Astrocyte (in vitro differentiated cells and primary cell): ENCODE measurements at places on chromosomes 3 and 15. TPM values are rescaled to one million over a fixed set of nuclear protein-coding genes. Genes with fewer than 3 reads are reported as not detected.

The SPTBN5 gene
- 5.3 and 6.7 TPM in 2 replicates for total RNA-seq

The MCF2L2 gene
- 0.89 and 1.2 TPM in 2 replicates for total RNA-seq

The NMNAT3 gene
- 1.3 and 2.5 TPM in 2 replicates for total RNA-seq

The CYP1A1 gene
- 0.58 and 0.91 TPM in 2 replicates for total RNA-seq

The CCDC66 gene
- total RNA-seq = 11.2 and 12.8 TPM in 2 replicates

The ENTPD3 gene
- total RNA-seq = 0.53 and 0.75 TPM in 2 replicates

The TEX9 gene
- total RNA-seq = 10.3 and 11.0 TPM in 2 replicates

- H3K27me3 ChIP-seq = no peaks in the 10 kb centered on the region
- no peak overlapping the region for H3K4me3 ChIP-seq
- peak overlapping the region; percentile 20 for H3K27ac ChIP-seq
- no peaks in the 10 kb centered on the region for H3K36me3 ChIP-seq
Observed at GRCh38 chr3:8576841-8577571, 67.6 kb downstream of the SSUH2 start.

- H3K27me3 ChIP-seq = peaks cover 69% of the 10 kb centered on the region
- H3K4me3 ChIP-seq = peak within 1 kb of the TSS; percentile 44
- H3K27ac ChIP-seq = no peak within 1 kb of the TSS
- H3K4me1 ChIP-seq = peaks cover 4% of the 10 kb centered on the region
Observed at GRCh38 chr3:32817558-32818228, at the start of gene TRIM71. Gene TRIM71 (plus strand): TSS chr3:32817997. CDS start chr3:32818081, 84 bp downstream.

DNA sequence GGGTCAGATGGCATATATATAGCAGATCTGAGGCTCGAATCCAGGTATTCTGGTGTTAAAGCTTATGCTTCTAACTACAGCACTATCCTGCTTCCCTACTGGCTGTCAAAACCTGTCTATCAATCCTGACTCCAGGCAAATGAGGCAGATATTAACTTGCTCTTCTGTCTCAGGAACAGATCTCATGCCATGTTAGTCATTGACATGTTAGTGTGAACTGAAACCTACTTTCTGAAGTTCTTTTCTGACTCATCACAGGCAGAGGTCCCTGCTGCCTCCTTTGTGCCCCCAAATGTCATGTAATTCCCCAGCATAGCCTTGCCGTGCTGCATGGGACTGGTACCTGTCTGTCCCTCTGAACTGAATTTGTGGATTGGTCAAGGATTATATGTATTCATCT, 125.0 kb upstream of the SMAD3 start:
- no peaks in the 10 kb centered on the region for H3K36me3 ChIP-seq
- no peak overlapping the region for H3K27ac ChIP-seq
- H3K4me3 ChIP-seq = no peak overlapping the region
- H3K4me1 ChIP-seq = no peaks in the 10 kb centered on the region

- no peak overlapping the region for H3K4me3 ChIP-seq
- H3K27ac ChIP-seq = no peak overlapping the region
- no peaks in the 10 kb centered on the region for H3K36me3 ChIP-seq
- no peak for DNase-seq
- peaks cover 5% of the 10 kb centered on the region for H3K4me1 ChIP-seq
- H3K27me3 ChIP-seq = no peaks in the 10 kb centered on the region
Observed at GRCh38 chr3:141273700-141274410, 42.2 kb downstream of the PXYLP1 start.

- peaks cover 19% of the 10 kb centered on the region for H3K4me1 ChIP-seq
- peaks cover 6% of the 10 kb centered on the region for H3K36me3 ChIP-seq
- H3K4me3 ChIP-seq = no peak overlapping the region
Observed at GRCh38 chr15:68372291-68372811, 59.6 kb downstream of the ITGA11 start.

DNA sequence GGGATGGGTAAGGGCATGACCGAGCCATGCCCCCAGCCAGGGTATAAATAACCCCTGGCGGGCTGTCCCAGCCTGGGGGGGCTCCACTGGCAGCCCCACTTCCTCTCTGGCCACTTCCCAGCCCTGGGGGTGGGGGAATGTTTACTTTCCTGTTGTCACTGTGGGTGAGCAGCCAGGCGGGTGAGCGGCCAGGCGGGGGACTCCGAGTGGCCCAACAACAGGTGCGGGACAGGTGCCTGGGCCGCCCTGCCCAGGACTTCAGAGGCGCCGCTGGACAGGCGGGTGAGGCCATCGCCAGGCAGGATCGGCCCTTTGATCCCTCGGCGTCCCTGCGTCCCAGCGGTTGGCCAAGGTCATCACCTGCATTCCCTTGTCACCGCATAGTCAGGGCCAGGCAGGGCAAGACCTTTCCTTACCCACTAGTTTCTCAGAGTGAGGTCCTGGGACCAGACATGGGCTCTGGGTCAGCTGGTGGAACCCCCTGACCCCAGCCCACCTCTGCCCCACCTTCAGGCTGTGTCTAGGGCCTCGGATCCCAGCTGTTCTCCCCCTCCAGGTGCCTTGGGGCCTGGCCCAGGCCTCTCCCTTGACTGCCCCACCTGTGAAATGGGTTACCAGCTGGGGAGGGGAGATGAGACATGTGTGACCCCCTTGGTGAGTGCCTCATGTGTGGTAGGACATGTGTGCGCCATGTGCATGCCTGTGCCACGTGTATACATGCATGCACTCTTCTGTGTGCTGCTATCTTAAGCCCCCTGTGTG, 16.6 kb downstream of the SEMA3F start:
- H3K4me3 ChIP-seq = no peak overlapping the region
- no peak for DNase-seq
- no peak overlapping the region for H3K27ac ChIP-seq
- peaks cover 25% of the 10 kb centered on the region for H3K4me1 ChIP-seq
- H3K36me3 ChIP-seq = no peaks in the 10 kb centered on the region

- H3K4me3 ChIP-seq = no peak overlapping the region
- no peaks in the 10 kb centered on the region for H3K36me3 ChIP-seq
- peak; percentile 53 for DNase-seq
- H3K27me3 ChIP-seq = peaks cover 5% of the 10 kb centered on the region
Observed at GRCh38 chr15:70152070-70152480, 54.4 kb upstream of the TLE3 start.

DNA sequence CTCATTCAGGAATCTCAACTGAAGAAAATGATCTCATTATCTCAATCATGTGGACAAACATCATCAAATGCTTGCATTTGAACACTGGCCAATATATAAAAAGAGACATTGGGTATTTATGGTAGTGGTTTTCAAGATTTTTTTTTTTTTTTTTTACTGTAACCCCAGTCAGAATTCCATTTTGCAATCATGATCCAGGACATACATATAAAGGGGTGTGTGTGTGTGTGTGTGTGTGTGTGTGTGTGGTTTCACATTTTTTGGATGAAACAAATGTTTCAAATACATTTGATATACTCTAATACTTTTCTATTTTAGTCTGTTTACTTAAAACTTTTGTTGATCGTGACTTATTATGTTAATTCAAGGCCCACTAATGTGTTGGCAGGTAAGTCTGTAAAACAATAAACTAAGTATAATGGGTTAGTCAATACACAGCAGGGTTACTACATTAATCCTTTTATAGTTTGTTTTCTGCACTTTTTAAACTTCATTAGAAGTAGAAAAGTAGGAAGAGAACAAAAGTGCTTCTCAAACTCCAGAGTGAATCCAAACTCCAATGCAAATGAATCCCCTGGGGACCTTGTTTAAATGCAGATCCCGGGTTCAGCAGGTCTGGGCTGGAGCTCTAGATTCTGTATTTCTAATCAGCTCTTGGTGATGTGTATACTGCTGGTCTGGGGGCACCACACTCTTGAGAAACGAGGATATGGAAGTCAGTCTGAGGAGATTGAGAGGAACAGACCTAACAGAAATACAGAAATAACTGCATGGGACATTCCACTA, 17.6 kb downstream of the THRB start:
- no peaks in the 10 kb centered on the region for H3K36me3 ChIP-seq
- H3K4me3 ChIP-seq = no peak overlapping the region
- DNase-seq = no peak
- no peak overlapping the region for H3K27ac ChIP-seq
- no peaks in the 10 kb centered on the region for H3K4me1 ChIP-seq

- peaks cover 4% of the 10 kb centered on the region for H3K4me1 ChIP-seq
- H3K36me3 ChIP-seq = no peaks in the 10 kb centered on the region
- H3K4me3 ChIP-seq = no peak overlapping the region
- no peak for DNase-seq
- H3K27me3 ChIP-seq = peaks cover 13% of the 10 kb centered on the region
- no peak overlapping the region for H3K27ac ChIP-seq
Observed at GRCh38 chr15:76176487-76177085, 116.8 kb downstream of the TMEM266 start.

DNA sequence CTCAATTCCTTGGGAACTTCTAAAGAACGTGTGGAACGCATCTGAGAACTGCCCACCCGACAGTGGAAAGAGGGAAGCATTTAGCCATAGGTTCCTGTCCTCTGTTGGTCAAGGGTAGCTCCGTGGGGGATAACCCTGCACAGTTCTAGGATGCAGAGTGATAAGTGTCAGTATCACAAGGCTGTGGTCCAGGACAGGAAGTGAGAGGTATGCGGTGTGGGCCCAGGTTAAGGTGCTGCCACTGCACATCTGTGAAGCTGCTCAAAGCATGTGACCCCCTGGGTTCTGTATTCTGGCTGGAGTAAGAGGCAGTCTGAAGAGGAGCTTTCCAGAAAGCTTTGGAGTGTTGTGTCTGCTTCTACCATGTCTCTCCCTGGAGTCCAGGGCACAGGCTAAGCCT, 51.7 kb upstream of the HES1 start:
- H3K27ac ChIP-seq = no peak overlapping the region
- DNase-seq = no peak
- no peaks in the 10 kb centered on the region for H3K36me3 ChIP-seq
- H3K27me3 ChIP-seq = peaks cover 19% of the 10 kb centered on the region
- peaks cover 42% of the 10 kb centered on the region for H3K4me1 ChIP-seq

DNA sequence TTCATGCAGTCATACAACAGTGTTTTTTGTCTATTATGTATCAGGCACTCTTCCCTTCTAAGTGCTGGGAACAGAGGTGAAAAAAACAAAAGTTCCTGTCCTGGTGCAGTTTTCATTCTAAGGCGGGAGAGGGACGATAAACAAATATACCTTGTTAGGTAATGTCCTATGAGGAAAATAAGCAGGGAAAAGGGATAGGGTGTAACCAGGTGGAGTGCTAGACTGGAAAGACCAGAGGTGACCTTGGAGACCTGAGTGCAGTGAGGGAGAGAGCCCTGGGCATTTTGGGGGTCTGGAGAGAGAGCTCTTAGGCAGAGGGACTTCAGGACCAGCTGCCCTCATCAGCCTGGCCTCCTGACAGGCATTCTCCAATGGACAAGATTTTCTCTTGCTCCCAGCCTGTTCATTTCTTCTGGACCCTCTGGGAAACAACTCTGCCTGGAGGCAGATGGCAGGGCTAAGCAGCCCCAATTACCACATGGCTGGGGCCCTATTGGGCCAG, 97.2 kb upstream of the TJP1 start:
- H3K4me1 ChIP-seq = peaks cover 31% of the 10 kb centered on the region
- H3K27me3 ChIP-seq = no peaks in the 10 kb centered on the region
- no peak overlapping the region for H3K4me3 ChIP-seq
- H3K27ac ChIP-seq = no peak overlapping the region
- no peaks in the 10 kb centered on the region for H3K36me3 ChIP-seq
- no peak for DNase-seq

- peaks cover 13% of the 10 kb centered on the region for H3K36me3 ChIP-seq
- no peaks in the 10 kb centered on the region for H3K27me3 ChIP-seq
- no peak overlapping the region for H3K27ac ChIP-seq
- H3K4me3 ChIP-seq = no peak overlapping the region
- no peak for DNase-seq
- peaks cover 12% of the 10 kb centered on the region for H3K4me1 ChIP-seq
Observed at GRCh38 chr3:45980229-45980813, 15.3 kb downstream of the FYCO1 start.

- no peak overlapping the region for H3K4me3 ChIP-seq
- H3K27ac ChIP-seq = no peak overlapping the region
- no peak for DNase-seq
- no peaks in the 10 kb centered on the region for H3K4me1 ChIP-seq
Observed at GRCh38 chr3:15071699-15072098, 6.6 kb upstream of the MRPS25 start.

DNA sequence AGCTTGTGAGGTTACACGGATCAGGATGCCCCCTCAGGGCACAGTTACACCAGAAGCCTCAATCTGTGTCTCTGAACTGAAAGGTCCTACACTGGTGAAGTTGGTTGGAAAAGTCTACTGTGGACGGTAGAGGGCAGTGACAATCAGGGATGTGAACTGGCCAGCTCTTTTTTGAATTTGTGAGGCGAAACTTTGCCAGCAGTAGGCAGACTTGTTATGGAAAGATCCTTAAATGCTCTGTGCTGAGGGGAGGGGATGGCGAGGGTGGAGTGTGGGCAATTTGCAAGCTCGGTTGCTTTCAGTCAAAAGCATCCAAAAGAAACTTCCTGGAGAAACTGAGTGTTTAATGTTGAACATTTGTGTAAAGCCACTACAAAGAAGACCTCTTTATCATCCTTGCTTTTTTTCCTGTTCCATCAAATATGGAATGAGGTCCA, 127.4 kb upstream of the ABHD17C start:
- H3K4me3 ChIP-seq = no peak overlapping the region
- DNase-seq = peak; percentile 76
- H3K27me3 ChIP-seq = no peaks in the 10 kb centered on the region
- H3K4me1 ChIP-seq = peaks cover 22% of the 10 kb centered on the region
- H3K36me3 ChIP-seq = no peaks in the 10 kb centered on the region
- peak overlapping the region; percentile 69 for H3K27ac ChIP-seq

DNA sequence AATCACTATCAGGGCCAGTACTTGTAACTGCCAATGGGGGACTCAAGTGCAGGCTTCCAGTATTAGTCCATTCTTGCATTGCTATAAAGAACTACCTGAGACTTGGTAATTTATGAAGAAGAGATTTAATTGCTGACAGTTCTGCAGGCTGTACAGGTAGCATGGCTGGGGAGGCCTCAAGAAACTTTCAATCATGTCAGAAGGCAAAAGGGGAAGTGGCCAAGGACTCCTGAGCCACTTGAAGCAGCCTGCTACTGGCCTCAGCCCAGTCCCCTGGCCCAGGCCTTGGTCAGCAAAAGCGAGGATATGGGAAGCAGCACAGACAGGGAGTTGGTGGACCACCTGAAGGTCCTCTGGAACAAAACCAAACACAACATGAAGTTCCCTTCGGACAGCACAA, 29.2 kb upstream of the OR5K1 start:
- DNase-seq = no peak
- no peak overlapping the region for H3K27ac ChIP-seq
- H3K27me3 ChIP-seq = no peaks in the 10 kb centered on the region
- H3K4me1 ChIP-seq = no peaks in the 10 kb centered on the region
- H3K4me3 ChIP-seq = no peak overlapping the region

DNA sequence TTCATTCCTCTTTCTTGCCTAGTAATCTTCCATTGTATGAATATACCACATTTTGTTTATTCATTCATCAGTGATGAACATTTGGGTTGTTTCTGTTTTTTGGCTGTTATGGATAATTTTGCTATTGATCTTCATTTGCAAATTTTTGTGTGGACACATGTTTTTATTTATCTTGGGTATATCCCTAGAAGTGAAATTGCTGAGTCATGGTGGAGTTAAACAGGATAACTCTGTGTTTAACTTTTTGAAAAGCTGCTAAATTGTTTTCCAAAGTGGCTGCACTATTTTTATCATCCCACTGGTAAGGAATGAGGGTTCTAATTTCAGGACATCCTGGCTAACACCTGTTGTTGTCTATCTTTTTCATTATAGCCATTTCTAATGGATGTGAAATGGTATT, 74.6 kb upstream of the ARL6 start:
- H3K27me3 ChIP-seq = no peaks in the 10 kb centered on the region
- H3K36me3 ChIP-seq = no peaks in the 10 kb centered on the region
- no peak overlapping the region for H3K27ac ChIP-seq
- H3K4me3 ChIP-seq = no peak overlapping the region
